ENCODE measurements at places on chromosomes 1 and 21. TPM values are rescaled to one million over a fixed set of nuclear protein-coding genes. Genes with fewer than 3 reads are reported as not detected.

NTMT2 gene
- polyA plus RNA-seq = not detected

PDC gene
- 0.28 TPM for polyA plus RNA-seq

DNA sequence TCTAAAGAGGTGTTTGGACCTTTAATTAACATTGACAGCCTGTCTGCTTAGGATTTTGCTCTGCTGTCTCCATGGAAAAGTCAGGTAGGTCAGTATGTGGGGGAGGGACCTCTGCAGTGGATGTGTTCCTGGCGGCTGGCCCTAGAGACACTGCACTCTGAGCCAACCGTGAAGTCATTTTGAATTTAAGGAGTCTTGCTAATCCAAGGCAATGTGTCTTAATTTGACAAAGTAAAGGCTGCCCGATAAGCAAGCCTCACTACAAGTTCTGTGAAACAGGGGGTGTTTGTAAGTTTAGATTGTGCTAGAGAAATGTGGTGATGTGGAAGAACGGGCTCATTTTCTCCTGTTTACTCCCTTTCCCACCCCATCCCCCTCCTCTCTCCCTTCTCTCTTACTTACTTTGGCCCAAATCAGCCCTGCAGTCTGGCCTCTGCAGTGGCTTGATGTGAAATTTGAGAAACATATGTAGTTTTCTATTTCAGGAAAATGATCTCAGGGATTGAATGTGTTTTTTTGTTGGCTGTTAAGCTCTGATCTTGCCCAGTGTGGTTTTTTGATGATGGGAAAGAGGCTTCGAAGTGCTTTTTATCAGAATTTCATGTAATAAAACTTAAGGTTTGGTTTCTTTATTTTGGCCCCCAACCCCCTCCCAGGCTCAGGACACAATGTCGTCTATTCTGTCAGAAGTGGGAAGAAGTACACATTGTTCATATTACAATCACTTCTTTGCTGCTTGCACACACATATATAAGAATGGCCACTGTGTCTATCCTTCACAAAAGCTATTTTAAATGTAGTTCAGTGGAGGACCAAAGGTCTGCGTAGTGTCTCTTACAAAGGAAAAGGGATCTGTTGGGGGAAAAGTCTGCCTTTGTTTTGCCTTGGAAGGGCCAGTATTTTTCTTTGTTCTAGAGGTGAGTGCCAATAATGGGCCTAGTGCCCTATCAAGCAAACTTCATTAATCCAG lies 96.6 kb downstream of the FGGY start:
- H3K27me3 ChIP-seq = no peaks in the 10 kb centered on the region
- H3K27ac ChIP-seq = peak overlapping the region; percentile 73
- H3K4me1 ChIP-seq = no peaks in the 10 kb centered on the region
- H3K36me3 ChIP-seq = no peaks in the 10 kb centered on the region
- DNase-seq = no peak
- no peak overlapping the region for H3K4me3 ChIP-seq

DNA sequence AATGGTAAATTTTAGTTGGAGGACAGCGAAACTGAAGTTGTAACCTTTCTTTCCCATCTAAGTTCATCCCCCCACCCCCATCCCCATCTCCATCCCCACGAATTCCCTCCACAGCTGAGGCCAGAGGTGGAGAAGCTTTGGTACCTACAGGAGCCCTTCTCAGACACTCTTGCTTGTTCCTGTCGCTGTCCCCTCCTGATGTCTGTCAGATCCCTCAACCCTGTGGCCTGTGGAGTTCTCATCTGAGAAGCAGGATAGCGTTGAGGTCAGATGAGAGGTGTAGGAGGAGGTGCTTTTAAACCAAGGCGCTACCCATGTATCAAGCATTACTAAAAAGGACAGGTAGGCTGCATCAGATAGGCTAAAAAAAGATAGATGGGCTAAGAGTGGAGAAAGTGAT lies 769 bp downstream of the NTPCR start:
- H3K4me3 ChIP-seq = peak overlapping the region; percentile 90
- H3K27me3 ChIP-seq = no peaks in the 10 kb centered on the region
- H3K4me1 ChIP-seq = peaks cover 13% of the 10 kb centered on the region
- DNase-seq = peak; percentile 33
- no peak overlapping the region for H3K27ac ChIP-seq

DNA sequence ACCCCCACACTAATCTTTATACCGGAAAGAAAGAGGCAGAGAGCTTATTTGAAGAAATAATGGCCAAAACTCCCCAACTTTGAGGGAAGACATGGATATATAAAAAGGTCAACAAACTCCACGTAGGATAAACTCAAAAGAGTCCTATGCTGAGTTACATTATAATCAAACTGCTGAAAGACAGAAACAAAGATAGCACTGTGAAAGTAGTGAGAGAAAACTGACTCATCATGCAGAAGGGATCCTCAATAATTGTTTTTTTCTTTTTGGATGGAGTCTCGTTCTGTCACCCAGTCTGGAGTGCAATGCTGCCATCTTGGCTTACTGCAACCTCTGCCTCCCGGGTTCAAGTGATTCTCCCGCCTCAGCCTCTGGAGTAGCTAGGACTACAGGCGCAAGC lies 48.5 kb upstream of the TTC39A start:
- H3K4me3 ChIP-seq = no peak overlapping the region
- peaks cover 9% of the 10 kb centered on the region for H3K36me3 ChIP-seq
- H3K27ac ChIP-seq = no peak overlapping the region
- DNase-seq = no peak
- H3K4me1 ChIP-seq = no peaks in the 10 kb centered on the region
- no peaks in the 10 kb centered on the region for H3K27me3 ChIP-seq

GRCh38 chr1:169460191-169460833 lies 25.4 kb downstream of the SLC19A2 start:
- no peak overlapping the region for H3K27ac ChIP-seq
- H3K27me3 ChIP-seq = peaks cover 2% of the 10 kb centered on the region
- no peaks in the 10 kb centered on the region for H3K36me3 ChIP-seq
- peak overlapping the region; percentile 28 for H3K4me3 ChIP-seq
- H3K4me1 ChIP-seq = no peaks in the 10 kb centered on the region
- peak; percentile 25 for DNase-seq

GRCh38 chr1:236091933-236092318 lies 27.0 kb upstream of the NID1 start:
- no peaks in the 10 kb centered on the region for H3K27me3 ChIP-seq
- H3K36me3 ChIP-seq = no peaks in the 10 kb centered on the region
- no peak for DNase-seq
- H3K4me3 ChIP-seq = no peak overlapping the region
- peaks cover 3% of the 10 kb centered on the region for H3K4me1 ChIP-seq

GRCh38 chr1:3251099-3251806 lies 182.2 kb downstream of the PRDM16 start:
- peak overlapping the region; percentile 96 for H3K27ac ChIP-seq
- H3K36me3 ChIP-seq = no peaks in the 10 kb centered on the region
- H3K4me3 ChIP-seq = no peak overlapping the region
- peaks cover 2% of the 10 kb centered on the region for H3K27me3 ChIP-seq
- DNase-seq = peak; percentile 93
- peaks cover 66% of the 10 kb centered on the region for H3K4me1 ChIP-seq

All from small intestine (tissue), 16 donors.